ENCODE measurements at places on chromosomes 5 and 9.

- DNase-seq: peak; percentile 88
These were observed 1.1 kb upstream of the GNA14 start for GRCh38 chr9:77649109-77649812.

DNA sequence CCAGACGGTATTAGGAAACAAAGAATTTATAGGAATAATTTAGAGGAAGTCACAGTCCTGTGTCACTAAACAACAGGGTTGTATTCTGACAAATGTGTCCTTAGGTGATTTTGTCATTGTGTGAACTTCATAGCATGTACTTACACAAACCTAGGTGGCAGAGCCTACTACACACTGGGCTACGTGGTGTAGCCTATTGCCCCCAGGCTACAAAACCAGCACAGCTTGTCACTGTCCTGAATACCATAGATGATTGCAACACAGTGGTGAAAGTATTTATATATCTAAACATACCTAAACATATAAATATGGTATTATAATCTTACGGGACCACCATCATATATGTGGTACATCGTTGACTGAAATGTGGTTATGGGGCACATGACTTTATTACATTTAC, 69.3 kb downstream of the COL23A1 start:
- DNase-seq: no peak

- DNase-seq: no peak
These were observed 96.9 kb upstream of the FSTL4 start for GRCh38 chr5:133709209-133709725.

- no peak for DNase-seq
These were observed 25.9 kb upstream of the ECM2 start for GRCh38 chr9:92561374-92562330.

- no peak for DNase-seq
These were observed 44.6 kb downstream of the IRF1 start for GRCh38 chr5:132445930-132446329.

GRCh38 chr5:142847898-142848790, 78.0 kb downstream of the ARHGAP26 start:
- no peak for DNase-seq

- peak; percentile 16 for DNase-seq
These were observed 200.1 kb upstream of the TBC1D2 start for GRCh38 chr9:98455256-98456155.

DNA sequence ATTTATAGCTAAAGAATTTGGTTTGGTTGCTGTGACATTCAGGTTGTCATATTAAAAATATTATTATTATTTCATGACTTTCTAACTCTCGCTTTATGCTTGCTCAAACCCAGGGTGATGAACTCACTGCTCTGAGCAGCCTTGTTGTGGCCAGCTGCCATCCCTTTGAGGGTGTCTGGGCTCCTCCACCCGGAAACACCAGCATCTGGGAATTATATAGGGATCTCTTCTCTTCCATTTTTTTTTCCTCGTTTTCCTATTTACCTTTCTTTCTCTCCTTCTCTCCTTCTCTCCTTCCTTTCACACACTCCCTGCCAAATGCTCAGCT, 355.8 kb upstream of the SMARCA2 start:
- DNase-seq: no peak

DNA sequence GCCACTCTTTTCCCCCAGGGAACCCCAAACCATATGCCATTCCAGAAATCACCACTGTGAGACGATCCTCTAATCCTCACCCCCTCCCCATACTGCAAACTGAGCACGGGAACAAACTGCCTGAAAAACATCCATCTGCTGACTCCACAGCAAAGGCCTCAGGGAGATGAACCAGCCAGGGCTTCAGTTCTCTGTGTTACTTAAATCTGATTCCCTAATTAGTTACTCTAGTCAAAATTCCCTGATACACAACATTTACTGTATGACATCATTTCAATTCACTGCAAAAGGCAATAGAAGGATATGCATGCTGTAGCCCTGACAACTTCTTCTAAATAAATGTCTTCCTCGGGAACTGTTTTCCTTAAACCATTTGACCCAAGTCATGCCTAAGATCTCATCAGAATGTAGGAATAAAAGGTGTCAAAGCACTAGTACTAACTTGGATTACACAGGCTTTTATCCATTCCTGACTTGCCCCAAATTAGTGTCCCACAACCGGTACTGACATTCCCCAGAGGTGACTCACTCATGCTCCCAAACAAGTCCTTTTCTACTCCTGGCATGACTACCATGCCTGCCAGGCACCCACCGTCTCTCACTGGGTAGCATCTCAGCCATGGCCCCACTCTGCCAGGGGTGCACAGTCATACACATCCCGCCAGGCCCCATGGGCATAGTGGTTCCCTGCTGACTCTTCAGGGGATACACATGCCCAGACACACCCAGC, 35.0 kb downstream of the MTX3 start:
- DNase-seq: no peak

GRCh38 chr9:75880618-75881017, 9.9 kb upstream of the PCSK5 start:
- DNase-seq: no peak

- DNase-seq: no peak
These were observed 7.0 kb downstream of the TEX48 start for GRCh38 chr9:114674798-114675540.

DNA sequence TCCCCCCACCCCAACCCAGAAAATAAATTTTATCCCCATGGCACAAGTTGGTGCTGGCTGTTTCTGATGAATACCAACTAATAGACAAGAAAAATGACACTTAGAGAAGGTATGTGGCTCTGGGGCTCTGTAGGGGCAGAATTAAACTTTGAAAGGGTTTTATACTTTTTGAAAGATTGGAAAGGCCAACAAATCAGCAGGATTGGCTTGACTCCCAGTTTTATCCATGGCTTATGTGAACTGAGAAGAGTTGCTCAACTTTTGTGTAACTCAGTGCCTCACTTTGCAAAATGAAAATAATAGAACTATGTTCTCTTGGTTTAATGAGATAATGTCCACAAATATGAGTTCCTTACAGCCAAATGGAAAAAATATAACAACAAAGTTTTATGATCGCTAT, 288.9 kb upstream of the KIF2A start:
- no peak for DNase-seq

GRCh38 chr5:40654377-40654991, 25.2 kb upstream of the PTGER4 start:
- DNase-seq: no peak

- DNase-seq: no peak
These were observed 92.0 kb downstream of the MVB12B start for GRCh38 chr9:126418608-126419007.

GRCh38 chr5:78638423-78638822, 10.1 kb downstream of the LHFPL2 start:
- no peak for DNase-seq

- DNase-seq: no peak
These were observed 10.4 kb downstream of the SPARC start for GRCh38 chr5:151676314-151676712.

DNA sequence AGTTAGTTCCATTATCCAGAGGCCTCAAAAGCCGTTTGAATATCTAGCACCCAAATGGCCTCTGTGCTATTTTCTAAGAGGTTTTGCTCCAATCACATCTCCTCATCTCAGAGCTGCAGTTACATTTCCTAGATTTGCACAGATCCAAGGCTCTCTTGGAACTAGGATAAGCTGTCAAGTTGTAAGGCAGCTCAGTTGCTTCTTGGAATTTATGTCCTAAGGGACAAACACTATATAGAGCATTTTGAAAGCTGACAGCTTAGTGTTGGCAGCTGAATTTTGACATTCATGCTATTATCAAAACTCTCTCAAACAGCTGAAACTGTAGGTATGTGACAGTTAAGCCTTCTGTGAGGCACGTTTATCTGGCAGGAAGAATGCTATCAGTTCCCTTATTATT, 97.0 kb downstream of the MACIR start:
- DNase-seq: no peak

DNA sequence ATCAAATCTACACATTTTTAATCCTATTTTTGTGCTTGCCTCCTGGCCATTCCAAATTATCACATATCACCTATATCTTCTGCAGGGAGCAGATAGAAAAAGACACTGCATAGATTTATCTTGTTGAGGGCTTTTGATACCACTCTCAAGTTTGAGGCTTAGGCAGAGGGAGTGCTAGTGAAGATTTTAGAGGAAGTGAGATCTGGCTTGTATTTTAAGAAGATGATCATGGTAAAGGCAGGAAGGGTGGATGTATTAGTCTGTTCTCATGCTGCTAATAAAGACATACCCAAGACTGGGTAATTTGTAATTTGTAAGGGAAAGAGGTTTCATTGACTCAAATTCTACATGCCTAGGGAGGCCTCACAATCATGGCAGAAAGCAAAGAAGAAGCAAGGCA, 220.9 kb upstream of the TUT7 start:
- DNase-seq: no peak

- DNase-seq: no peak
These were observed 67.8 kb downstream of the MEF2C start for GRCh38 chr5:88815050-88815789.

- no peak for DNase-seq
These were observed 455.0 kb upstream of the ACTBL2 start for GRCh38 chr5:57937501-57938173.

DNA sequence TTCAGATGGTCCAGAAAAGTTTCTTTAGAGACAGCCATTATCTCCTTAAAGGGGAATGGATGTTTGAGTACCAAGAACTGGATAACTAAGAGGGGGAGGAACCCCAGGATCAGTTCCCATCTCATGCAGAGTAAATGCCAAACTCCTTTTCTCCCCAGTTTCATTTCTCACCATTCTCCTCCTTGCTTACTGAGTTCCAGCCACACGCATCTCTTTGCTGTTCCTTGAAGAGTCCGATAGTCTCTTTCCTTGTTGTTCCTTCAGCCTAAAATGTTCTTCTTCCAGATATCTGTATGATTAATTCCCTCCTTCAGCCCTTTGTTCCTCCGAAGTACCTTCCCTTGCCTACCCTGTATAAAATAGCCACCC, 30.0 kb downstream of the KDM4C start:
- no peak for DNase-seq

GRCh38 chr5:91532281-91532680, 149.2 kb upstream of the ARRDC3 start:
- no peak for DNase-seq
